ENCODE measurements at places on chromosomes 12 and 14.

GRCh38 chr14:84129007-84129406 is 1400.9 kb upstream of the FLRT2 start:
- no peak for DNase-seq

DNA sequence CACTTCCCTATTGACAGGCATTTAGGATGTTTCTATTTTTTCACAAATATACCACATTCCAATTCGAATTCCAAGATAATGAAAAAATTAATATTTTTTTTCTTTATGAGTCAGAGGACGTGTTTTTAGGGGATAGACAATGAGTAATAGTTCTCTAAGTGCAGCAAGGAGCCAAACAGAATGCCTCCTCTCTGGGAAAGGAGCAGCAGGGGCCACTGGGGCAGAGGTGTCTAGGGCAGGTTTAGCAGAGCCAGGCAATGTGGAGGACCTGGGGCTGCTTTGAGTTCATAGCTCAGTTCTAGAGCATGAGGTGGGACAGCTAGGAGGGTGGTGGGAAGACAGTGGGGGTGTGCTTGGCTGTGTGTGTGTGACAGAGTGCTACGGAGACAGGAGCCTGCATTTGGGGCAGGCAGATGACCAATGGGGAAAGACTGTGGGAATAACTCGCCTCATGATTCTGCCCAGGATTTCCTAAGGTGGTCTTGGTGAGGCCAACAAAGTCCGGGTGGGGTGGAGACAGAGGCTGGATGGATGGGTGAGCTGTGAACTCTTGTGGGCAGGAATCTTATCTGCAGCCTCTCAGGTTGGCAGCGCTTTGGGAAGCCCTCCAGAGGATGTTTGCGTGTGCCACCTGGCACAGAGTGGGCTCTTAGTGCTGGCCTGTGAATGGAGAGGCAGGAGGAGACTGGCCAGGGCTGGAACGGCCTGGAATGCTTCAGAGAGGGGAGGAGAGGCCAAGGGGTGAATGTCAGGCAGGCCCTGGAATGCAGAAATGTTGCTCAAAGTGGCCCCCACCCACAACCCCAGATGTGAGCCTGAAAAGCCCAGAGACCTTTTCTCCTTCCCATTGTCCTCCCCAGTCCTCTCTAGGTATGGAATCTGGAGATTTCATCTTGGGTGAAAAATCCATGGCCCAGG is 2.4 kb upstream of the KRT7 start:
- peak; percentile 88 for DNase-seq

- no peak for DNase-seq
Observed at GRCh38 chr12:113207613-113208040, 13.6 kb upstream of the TPCN1 start.

GRCh38 chr12:31491241-31491794 is 99.6 kb downstream of the DENND5B start:
- DNase-seq = no peak

DNA sequence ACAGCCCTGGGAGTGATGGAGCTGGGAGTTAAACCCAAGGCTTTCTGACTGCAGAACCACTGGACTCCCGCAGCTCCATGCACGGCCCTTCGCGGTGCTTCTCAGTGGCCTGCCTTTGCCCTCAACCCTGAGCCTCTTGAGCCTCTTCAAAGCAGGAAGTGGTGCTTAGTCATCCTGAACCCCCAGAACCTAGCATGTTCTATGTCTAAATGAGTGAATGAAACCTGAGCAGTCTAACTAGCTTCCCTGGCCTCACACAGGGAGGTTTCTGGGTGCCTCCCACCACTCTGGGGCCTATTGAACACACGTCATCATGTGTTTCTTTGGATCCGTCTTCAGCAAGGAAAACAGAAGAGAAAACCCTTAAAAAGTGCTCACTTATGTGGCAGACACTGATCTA is 117.9 kb upstream of the SFSWAP start:
- DNase-seq = no peak

GRCh38 chr14:51118993-51119392 is 24.1 kb upstream of the TRIM9 start:
- no peak for DNase-seq

DNA sequence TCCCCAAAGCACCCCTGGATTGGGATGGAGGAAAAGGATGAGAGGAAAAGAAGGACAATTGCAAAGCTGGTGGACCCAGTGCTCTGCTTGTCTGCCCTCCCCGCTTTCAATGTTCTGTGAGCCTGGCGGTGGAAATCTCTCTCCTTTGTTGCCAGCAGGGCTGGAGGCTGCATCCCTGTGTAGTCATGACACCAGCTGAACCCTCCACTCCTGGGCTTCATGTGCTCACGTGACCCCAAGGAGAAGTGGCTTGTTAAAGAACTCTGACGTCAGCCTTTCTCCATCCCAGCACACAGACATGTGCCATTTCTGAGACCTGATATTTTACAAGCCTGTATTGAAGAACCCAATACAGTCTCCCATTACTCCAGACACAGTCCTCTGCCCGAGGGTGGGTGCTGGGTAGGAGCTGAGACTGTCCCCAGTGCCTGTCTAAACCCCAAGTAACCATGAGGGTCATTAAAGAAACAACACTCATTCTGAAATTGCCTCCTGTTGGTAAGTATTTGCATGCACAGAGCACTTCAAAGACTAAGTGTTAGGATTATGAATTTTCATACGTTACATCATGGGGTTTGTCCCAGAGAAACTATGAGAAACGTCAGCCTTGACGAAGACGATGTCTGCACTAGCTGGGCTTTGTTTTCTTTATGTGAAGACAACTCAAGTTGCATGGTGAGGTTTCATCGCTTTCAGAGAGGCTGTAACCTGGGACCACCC is 21.7 kb downstream of the GALNT16 start:
- DNase-seq = no peak

GRCh38 chr14:81310606-81311005 is 89.5 kb downstream of the STON2 start:
- DNase-seq = no peak

DNA sequence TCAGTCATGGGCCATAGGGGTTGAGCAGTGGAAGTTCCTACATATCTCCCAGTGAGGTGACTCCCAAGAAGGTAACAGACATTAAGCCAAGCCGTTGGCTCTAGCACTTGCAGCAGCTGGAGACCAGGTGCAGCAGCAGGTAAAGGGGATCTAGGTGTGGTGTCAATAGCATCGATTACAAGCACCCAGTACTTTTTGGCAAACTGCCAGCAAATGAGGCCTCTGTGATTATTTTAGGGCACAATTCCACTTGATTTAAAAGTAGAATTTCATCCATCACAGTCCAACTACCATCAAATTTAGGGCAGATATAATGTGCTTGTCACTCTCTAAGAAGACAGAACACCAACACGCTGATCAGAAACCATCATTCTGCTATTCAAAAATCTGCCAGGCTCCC is 224.1 kb upstream of the EGLN3 start:
- no peak for DNase-seq

DNA sequence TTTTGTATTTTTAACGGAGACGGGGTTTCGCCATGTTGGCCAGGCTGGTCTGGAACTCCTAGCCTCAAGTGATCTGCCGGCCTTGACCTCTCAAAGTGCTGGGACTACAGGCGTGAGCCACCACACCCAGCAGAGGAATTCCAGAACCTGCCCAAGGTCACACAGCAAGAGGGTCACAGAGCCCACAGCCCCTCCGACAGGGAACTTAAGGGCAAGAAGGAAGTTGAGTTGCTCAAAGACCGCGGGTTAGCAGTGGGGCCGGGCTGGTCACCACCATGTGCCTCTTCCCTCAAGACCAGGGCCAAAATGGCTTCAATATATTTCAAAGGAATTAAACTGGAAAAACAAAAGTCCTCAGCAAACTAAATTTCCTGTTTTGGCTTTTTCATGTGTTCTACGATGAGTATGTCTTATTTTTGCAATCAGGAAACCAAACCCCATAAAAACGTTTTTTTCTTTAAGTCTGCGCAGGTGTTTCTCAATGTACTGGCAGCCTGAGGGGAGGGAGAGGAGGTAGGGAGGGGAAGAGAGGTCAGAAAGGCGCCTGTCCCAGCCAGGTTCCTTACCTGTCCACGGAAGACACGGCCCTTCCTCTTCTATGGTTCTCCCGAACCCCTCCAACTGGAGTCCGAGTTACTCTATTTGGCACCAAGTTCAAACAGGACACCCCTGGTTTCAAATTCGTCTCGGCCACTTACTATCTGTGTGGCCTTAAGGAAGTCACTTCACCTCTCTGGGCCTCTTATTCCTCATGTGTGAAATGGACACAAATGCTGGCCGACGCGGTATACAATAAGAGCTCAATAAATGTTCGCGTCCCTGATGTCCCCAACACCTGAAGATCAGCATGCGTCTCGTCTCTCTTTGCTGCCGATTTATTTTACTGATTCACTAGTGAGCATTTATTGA is 778 bp downstream of the SLC8B1 start:
- no peak for DNase-seq

DNA sequence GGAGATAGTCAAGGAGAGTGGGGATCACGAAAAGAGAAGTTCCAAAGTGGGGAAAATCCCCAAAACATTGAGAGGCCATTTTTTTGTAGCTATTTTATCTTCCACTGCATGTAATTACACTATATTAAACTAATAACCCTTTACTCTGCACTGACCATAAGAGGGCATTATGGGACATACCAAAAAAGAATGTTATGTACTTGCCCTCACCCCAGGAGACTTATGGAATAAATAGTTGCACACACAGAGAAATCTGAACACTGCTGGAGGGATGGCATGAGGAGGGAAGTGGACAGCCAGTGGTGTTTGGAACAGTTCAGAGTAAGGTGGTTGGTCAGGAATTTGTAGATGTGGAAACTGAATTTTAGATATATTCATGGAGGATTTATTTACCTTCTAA is 422.9 kb downstream of the SNAPC1 start:
- peak; percentile 32 for DNase-seq

GRCh38 chr12:112574896-112575558 is 156.3 kb downstream of the PTPN11 start:
- no peak for DNase-seq

DNA sequence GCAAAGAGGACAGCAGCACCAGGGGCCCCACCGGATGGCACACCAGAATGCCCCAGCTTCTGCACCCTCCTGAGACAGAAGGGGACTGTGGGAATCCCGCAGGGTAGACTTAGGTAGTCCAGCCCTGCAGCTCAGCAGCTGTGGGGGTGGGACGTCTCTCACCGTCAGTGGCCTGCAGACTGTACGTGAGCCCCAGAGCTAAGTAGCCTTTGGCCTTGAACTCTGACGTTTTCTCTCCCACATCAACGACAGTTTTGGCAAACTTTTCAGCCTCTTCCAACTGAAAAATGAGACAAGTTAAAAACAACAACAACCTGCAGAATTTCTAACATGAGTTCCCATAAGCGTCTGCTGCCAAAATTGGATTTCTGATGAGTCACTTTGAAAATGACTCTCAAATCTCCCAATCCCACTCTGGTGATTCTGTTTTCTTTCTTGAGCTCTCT is 161.4 kb downstream of the TTC7B start:
- peak; percentile 68 for DNase-seq

- DNase-seq = no peak
Observed at GRCh38 chr14:53646925-53647324, 309.7 kb downstream of the BMP4 start.

DNA sequence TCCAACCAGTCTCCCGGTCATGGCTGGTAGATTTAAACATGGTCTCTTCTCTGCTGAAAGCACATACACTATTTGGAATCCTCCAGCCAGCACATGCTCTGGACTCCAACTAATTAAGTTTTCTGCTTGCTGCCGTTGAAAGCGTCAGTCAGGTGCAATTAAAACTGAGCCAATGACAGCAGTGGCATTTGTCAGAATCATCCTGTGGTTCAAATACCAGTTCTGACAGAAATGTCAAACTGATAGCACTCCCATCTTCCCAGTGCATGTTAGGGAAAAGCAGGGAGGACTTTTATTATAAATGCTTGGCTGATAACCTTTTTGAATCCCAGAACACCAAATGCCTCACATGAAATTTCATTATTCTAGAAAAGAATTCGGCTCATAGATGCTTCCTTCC is 401.8 kb downstream of the PDZRN4 start:
- DNase-seq = no peak

DNA sequence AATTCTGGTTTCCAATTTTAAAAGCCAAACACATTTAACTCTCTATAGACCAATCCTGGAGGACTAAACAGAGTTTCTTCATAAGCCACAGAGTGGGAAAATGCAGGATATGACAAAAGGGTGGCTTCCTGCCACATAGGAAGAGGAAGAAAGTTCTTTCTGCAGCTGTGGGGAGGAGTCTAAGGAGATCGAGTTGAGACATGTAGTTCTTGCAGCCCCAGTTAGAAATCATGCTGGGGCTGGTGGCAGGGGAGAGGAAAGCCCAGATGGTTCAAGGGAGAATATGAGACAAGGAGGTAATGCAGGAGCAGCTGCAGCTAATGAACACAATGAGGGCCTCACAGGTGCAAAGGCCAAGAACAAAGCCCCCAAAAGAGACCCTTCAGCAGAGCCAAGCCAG is 85.0 kb upstream of the ARID2 start:
- peak; percentile 75 for DNase-seq

GRCh38 chr12:125503128-125503527 is 437.9 kb downstream of the AACS start:
- no peak for DNase-seq

DNA sequence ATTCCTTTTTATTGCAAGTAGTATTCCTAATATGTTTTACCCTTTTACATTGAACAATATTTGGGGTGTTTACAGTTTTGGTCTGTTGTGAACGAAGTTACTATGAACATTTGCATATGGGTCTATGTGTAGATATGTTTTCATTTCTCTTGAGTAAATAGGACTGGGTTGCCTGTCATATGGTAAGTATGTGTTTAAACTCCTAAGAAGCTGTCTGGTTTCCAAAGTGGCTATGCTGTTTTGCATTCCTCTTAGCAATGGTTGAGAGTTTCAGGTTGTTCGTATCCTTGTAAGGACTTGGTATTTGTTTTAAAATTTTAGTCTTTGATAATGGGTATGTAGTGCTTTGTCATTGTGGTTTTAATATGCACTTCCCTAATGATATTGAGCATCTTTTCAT is 6.3 kb downstream of the METAP2 start:
- peak; percentile 70 for DNase-seq

- DNase-seq = peak; percentile 36
Observed at GRCh38 chr12:54207539-54208294, 18.9 kb upstream of the SMUG1 start.

- DNase-seq = peak; percentile 99
Observed at GRCh38 chr12:31749024-31749704, 20.3 kb upstream of the AMN1 start.

DNA sequence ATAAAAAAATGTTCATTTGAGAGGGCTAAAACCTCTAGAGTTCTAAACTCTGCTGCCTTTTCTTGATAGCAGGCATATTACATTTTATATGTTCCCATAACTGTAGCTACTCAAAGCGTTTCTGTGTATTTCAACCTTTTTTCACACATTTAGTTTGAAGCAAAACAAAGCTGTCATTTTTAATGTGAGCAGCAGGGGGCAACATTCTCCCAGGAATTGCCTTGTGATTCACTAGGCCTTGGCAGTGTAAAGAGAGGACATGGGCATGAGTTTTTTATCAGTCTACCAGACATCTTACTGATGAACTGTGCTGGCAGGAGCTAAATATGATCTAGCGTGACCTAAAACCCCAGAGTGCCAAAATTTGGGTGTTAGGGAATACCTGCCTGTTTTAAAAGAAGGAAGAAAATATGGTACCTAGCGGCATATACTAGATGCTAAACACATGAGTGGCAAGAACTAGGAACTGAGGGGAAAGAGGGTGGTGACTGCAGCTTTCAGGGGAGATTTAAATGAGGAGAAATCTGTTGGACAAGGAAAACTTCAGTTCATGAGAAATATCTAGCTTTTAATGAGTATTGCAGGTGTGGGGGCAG is 65.3 kb downstream of the IFT43 start:
- DNase-seq = peak; percentile 56

GRCh38 chr12:27109334-27110028 is 27.1 kb upstream of the C12orf71 start:
- DNase-seq = no peak

GRCh38 chr12:4252601-4253000 is 21.0 kb upstream of the CCND2 start:
- DNase-seq = no peak
